ENCODE measurements at places on chromosomes 11 and 22. TPM values are rescaled to one million over a fixed set of nuclear protein-coding genes. Genes with fewer than 3 reads are reported as not detected.
A peak's percentile ranks its signal among the peaks of the same experiment; 100 is the strongest.

TMEM191C gene
- 1.8 TPM for total RNA-seq

PKNOX2 gene
- total RNA-seq, result 0.25 TPM

MRGPRE gene
- total RNA-seq, result not detected

CHRM1 gene
- total RNA-seq, result not detected

DNA sequence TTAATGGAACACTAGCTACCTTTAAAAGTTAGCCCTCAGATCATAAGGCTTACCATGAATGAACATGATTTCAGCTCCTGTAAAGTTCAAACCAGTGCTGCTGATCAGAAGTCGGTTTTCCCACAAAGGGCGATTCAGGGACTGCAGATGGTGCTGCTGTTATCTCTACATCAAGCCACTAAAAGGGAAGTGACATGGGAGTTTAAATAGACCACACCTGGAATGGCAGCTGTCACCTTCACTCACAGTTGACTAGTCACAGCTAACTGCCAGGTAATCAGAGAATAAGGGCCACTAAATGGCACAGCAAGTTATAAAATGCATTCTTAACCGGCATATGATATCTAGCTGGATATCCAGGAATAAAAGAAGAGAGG lies 581.1 kb upstream of the ARHGAP42 start:
- no peaks in the 10 kb centered on the region for H3K4me1 ChIP-seq
- H3K27me3 ChIP-seq, result no peaks in the 10 kb centered on the region
- no peak overlapping the region for H3K4me3 ChIP-seq
- DNase-seq, result no peak
- H3K27ac ChIP-seq, result no peak overlapping the region
- H3K36me3 ChIP-seq, result no peaks in the 10 kb centered on the region

- no peaks in the 10 kb centered on the region for H3K36me3 ChIP-seq
- no peaks in the 10 kb centered on the region for H3K4me1 ChIP-seq
- H3K4me3 ChIP-seq, result no peak overlapping the region
- H3K27ac ChIP-seq, result no peak overlapping the region
Measured at GRCh38 chr22:48755059-48755949, 1072.4 kb downstream of the BRD1 start.

DNA sequence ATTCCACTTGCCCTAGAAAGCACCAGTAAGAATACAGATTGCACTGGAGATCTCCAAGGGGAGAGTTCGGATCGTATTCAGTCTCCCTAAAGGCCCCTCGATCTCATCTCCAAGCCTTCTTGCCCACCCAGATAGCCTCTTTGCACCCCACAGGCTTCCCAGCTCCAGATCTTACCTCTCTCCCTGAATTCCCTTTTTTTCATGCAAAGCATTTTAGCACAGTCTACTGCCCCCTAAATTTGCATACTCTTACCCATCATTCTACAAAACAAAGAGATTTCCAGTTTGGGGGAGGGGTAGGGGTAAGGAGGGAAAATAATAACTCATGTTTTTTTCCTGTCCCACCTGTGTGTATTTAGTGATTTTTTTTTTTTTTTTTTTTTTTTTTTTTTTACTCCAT lies 105.2 kb downstream of the NAV2 start:
- no peaks in the 10 kb centered on the region for H3K36me3 ChIP-seq
- no peak overlapping the region for H3K27ac ChIP-seq
- peaks cover 11% of the 10 kb centered on the region for H3K4me1 ChIP-seq

DNA sequence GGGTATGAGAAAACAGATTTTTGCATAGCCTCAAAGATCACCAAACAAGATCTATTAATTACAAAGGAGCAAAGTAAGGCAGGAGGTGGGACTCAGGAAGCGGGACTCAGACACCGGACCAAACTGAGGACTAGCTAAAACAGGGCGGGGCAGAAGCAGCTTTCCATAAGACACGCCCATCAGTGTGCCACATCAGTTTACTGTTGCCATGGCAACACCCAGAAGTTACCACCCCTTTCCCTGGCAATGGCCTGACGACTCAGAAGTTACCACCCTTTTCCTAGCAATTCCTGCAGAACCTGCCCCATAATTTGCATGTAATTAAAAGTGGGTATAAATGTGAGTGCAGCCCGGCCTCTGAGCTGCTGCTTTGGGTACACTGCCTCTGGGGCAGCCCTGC lies 173.9 kb downstream of the SHANK2 start:
- H3K27ac ChIP-seq, result no peak overlapping the region
- H3K36me3 ChIP-seq, result no peaks in the 10 kb centered on the region
- H3K4me3 ChIP-seq, result no peak overlapping the region
- no peaks in the 10 kb centered on the region for H3K27me3 ChIP-seq
- DNase-seq, result no peak
- no peaks in the 10 kb centered on the region for H3K4me1 ChIP-seq

DNA sequence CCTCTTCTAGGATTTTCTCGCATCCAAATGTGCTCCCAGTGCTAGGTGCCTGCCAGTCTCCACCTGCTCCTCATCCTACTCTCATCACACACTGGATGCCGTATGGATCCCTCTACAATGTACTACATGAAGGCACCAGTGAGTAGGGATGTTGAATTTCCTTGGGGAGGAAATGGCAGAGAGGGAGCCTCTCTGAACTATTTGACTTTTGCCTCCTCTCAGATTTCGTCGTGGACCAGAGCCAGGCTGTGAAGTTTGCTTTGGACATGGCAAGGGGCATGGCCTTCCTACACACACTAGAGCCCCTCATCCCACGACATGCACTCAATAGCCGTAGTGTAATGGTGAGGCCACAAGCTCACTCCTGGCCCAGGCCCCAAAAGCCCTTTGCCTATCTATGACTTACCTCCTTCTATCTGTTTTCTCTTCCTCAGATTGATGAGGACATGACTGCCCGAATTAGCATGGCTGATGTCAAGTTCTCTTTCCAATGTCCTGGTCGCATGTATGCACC lies 2.5 kb downstream of the TAF10 start:
- H3K27me3 ChIP-seq, result no peaks in the 10 kb centered on the region
- peaks cover 30% of the 10 kb centered on the region for H3K36me3 ChIP-seq
- DNase-seq, result peak; percentile 29
- peaks cover 47% of the 10 kb centered on the region for H3K4me1 ChIP-seq
- H3K4me3 ChIP-seq, result no peak overlapping the region
- H3K27ac ChIP-seq, result no peak overlapping the region

DNA sequence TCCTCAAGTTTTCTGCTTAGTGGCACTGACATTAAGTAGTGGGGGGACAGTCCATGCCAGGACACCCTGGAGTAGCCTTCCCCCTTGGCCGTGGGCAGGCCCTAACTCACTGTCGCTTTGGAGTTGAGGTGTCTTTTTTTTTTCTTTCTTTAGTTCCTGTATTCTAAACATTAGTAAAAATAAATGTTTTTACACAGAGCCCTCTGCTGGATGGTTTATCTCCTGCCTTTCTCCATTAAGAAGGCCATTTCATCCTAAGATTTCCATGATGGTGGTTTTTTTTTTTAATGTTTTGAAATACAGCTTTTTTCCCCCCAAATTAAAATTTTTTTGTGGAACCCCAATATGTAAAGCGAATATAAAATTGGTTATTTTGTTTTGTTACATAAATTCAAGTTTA lies 1.8 kb upstream of the TIGD3 start:
- H3K36me3 ChIP-seq, result peaks cover 27% of the 10 kb centered on the region
- H3K27me3 ChIP-seq, result no peaks in the 10 kb centered on the region
- H3K27ac ChIP-seq, result no peak overlapping the region
- H3K4me3 ChIP-seq, result no peak overlapping the region
- no peak for DNase-seq

All from liver (tissue), 10 donors.